ENCODE measurements at places on chromosomes 6 and 20.

DNA sequence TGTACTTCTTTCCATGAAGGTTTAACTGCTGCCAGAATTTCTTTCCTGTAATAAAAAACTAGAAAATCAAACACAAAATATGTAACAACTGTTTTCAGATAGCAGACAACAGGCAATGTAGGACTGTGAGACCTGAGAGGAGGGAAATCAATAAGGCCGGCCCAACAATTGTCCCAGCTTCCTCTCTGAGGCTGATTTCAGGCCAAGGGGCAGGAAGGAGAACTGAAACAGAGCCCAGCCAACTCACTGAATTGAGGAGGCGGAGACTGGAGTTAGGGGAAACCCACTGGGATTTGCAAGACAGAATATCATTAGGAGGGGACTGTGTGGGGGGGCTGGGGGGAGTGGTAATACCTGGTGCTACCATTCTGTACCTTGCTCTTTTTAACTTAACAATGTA is 42.2 kb downstream of the FLRT3 start:
- no peak for DNase-seq

DNA sequence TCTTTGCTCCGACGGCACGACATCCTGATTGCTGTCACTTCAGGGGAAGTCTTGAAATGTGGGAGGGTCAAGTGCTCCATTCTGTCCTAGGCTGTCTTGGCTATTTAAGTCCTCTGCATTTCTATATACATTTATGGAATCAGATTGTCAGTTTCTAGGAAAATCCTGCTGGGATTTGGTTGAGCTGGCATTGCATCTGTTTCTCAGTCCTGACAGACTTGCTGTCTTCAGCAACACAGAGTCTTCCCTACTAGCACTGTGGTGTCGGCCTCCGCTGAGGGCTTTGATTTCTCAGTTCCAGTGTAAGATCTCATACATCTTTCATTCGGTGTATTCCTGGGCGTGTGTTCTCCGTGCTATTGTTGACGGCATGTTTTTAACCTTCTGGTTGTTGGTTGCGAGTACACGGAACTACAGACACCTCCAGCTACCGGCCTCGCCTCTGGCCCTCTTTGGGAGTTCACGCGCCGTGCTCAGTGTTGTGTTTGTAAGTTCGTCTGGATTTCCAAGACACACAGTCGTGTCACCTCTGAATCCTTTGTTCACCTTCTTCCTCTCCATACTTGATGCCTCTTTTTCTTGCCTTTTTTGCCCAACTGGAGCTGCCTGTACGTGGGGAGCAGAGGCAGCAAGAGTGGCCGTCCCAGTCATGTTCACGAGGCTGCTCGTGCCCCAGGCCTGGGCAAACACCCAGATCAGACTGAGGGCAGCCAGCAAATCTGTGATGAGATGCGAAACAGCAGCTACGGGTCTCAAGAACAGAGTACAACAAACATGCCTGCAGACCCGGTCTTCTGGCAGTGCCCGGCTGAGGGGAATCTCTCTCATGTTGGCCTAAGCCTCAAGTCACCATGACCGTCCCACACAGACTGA is 92.8 kb downstream of the TAF4 start:
- DNase-seq: no peak

- DNase-seq: no peak
These were observed 341.7 kb upstream of the HTR1E start for GRCh38 chr6:86595641-86596040.

DNA sequence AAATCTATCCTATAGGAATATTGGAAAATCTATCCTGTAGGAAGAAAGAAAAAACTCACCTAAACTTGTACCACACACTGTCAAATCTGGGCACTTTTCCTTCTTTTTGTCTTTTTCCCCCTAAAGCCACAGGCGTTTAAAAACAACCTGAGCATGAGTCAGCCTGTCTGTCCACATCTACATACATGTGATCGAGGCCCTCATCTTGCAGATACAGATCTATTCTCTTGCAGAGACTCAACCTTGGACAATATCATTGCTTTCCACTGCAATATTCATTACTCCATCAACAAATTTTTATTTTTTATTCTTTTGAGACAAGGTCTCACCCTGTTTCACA is 95.9 kb upstream of the IYD start:
- DNase-seq: no peak

DNA sequence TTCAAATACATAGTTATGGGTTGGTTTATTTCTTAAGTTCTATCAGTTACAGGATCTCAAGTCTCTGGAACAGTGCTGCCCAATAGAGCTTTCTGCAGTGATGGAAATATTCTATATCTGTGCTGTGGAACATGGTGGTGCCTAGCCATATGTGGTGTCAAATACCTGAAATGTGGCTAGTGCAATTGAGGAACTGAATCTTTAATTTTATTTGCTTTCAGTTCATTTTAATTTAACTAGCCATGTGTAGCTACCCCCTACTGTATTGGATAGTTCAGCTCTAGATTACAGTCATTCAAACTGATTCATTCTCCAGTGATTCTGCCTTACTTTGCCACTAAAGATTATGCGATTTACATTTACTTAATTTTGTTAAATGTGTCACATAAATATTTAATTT is 503.2 kb downstream of the CDKAL1 start:
- DNase-seq: no peak

- DNase-seq: no peak
These were observed 141.6 kb upstream of the SLC24A3 start for GRCh38 chr20:19070681-19071445.

- no peak for DNase-seq
These were observed 117.0 kb downstream of the MYLK4 start for GRCh38 chr6:2633736-2634135.

GRCh38 chr6:30453508-30454116 is 35.7 kb upstream of the HLA-E start:
- peak; percentile 76 for DNase-seq

DNA sequence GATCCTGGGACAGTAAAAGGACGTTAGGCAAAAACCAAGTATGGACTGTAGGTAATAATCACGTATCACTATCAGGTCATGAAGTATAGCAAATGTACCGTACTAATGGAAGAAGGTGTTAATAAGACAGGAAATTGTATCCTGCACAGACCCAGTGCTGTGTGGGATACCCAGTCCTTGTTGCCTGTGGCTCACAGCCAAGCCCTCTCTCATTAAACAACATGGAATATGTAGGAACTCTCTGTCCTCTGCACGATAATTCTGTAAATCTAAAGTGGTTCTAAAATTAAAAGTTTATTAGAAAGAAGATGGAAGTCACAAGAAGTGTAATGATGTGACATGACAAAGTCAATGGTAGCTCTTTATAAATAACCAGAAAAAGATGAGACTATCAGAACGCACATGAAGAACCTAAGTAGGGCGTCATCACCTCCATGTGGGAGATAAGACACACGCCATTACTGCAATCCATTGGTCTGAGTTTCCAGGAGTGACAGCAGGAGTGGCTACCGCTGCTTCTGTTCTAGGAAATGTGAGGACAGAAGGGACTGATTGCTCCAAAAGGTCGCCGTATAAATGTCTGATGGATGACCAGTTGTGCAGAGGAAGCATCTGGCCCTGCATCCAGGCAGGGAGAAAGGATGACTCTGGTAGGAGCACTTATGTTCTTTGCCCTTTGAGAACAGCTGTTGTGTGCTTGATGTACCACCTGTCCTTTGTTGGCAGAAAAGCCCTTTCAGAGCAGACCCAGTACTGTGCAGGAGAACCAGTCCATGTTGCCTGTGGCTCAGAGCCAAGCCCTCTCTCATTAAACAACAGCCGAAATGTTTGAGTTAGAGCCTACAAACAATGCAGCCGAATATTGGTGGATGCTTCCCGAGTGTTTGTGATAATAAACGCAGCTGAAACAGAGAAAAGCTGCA is 125.6 kb downstream of the FIG4 start:
- no peak for DNase-seq

DNA sequence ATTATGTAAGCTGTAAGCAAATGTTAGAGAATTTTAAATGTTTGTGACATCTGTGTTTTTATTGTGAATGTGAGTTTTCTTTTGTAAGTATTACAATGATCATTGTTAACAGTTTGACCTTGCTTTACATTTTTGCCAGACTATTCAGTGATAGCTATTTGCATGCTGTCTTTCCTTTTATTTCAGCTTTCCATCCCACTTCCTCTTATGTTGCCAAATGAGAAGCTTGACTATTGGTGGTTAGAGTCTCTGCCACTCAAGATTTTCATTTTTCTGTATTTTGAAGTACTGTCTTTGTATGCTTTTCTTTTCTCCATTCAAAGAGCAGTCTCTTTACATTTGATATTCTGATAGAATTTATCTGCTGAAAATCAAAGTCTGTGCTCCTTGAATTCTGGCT is 104.1 kb downstream of the PRIM2 start:
- DNase-seq: no peak

GRCh38 chr6:158668707-158669103 is 18.9 kb downstream of the SYTL3 start:
- DNase-seq: no peak

GRCh38 chr6:14917109-14917910 is 328.6 kb upstream of the JARID2 start:
- no peak for DNase-seq
